ENCODE measurements at places on chromosomes 6 and 20.

- DNase-seq: no peak
These were observed 38.9 kb upstream of the NKX2-4 start for GRCh38 chr20:21436205-21436604.

DNA sequence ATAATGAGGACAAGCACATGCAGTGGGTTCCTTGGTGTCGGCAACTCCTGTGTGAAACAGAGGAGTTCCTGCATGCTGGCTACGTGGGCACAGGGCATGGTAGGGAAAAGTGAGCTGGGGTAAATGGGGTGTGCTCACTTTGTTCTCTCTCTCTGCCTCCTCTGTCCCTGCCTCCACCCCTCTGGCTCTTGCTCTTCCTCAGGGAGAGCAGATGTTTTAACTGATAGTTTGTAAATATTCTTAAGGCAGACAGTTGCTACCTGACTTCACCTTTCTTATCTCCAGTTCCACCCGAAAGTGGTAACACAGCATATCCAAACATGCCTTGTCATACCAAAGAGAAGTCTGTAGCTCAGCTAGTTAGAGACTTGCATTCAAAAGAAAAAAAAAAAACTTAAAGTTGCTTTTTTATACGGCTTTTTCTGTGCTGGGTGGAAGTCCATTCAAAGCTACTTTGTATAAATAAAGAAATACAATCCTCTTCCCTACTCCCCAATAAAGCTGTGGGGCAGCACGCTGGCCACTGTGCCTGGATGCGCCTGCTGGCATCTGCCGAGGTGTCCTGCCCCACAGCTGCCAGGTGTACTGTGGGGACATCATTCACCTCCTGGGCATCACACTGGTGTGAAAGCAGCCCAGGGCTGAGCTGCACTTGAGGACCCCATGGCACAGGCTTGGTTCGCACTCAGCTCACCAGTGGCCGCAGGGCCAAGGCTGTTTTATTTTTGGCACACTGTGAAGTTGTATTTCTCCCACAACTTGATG is 93.6 kb downstream of the FOXC1 start:
- no peak for DNase-seq

- no peak for DNase-seq
These were observed 22.1 kb upstream of the DSN1 start for GRCh38 chr20:36795691-36796090.

DNA sequence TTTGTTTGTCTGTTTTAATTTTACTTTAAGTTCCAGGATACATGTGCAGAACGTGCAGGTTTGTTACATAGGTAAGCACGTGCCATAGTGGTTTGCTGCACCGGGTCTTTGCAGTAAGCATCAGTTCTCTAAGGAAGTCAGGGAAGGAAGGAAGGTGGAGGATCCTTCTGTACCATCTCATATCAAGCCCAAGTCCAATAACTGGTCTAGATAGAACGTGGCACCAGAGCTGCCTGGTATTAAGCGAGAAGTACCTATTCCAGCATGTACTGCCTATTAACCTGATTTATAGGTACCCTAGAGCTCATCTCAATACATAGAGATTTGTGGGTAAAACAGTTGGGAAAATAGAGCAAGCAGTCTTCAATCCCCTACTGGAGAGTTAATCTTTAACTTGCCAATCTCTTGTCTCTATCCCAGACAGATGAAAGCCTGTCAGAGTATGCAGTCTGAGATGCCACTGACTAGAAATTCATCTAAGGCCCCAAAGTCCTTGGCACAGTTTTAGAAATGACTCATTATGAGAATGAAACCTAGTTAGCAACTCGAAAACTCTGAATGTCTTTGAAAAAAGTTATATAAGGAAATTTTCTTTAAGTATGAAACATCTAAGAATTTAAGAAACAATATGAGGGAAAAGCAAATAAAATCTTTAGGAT is 144.9 kb downstream of the TFAP2A start:
- no peak for DNase-seq

DNA sequence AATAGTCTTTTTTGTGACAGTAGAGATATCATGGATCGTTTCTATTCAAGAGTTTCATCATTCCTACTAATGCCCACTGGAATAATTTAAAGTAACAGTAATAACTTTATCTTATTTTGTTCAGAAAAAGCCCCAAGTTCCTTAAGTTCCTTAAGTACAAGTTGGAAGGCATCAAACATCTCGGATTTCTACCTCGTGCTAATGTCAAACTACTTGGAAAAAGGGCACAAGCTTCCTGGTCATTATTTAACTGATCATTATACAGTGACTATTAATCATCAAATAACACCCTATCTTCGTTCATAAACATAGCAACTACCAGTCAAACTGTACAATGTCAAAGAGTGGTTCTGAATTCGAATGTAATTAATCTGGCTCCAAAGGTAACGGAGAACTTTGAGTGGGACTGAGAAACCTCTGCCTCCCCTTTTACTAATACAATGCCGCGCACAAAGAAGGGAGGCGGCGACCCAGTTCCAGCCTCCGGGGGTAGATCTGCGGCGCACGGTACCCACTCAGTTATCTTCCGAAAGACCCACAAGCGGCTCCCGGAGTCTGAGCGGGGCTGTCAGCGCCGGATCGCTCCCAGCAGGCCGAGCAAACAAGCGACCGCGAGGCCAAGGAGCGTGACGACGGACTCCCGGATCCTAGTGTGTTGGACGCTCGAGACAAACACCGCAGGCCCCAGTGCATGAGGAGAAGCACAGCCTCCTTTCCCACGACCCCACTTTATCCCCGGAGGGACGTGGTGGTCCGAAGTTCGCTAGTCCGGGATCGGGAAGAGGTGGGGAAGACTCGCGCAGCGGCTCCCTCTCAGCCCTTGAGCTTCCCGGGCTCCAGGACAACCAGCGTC is 716 bp downstream of the SHPRH start:
- peak; percentile 22 for DNase-seq

DNA sequence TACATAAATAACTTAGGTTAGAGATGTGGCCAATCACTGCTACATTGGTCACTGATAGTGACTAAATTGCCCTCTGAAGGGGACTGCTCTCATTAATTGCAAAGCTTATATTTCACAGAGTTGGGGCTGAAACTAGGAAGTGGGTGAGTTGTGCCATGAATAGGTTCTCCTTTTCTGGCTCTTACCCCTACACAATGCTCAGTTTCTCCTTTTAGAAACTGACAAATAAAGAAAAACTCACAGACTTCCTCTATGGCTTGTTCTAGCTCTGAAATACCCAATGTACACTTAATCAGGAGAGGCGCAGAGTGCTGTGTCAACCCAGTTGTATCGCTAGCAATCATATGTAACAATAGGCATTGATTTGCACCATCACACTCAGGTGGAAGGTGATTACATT is 41.2 kb upstream of the PROKR2 start:
- no peak for DNase-seq

GRCh38 chr20:7977709-7978108 is 37.5 kb upstream of the HAO1 start:
- no peak for DNase-seq

DNA sequence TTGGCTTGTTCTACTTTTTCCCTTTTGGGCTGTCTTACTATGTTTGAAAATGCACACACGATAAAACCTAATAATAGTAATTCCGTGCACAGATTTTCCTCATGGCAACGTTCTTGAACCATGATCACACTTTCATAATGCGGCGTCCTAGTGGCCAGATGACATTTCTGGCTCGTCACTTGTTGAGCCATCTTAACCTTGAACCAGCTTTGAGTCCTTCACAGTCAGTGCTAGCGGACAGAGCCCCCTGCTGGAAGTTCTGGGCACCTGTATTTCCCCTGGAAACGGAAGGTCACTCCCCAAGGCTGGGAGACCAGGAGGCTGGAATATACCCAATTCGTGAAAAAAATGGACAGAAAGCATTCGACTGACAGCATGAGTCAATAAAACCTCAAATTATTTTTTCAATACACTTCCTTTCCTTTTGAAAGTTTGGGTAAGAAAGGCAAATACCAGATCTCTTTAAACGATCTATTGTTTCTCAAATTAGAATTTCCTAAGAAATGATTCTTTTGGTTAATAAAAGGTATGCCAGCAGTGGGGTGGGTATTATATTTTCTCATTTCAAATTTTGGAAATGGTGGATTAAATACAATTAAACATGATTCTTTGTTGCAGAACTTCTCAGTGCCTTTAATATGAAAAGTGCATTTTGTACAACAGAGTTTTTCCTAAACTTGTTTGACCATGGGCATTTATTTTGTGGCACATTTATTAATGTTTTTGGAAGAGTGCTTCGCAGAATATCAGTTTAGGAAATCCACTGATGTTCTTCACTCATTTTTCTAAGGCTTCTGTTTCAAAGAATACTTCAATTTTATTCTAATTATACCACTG is 542.3 kb downstream of the QKI start:
- DNase-seq: peak; percentile 33

- DNase-seq: peak; percentile 38
These were observed 413 bp downstream of the PTPRA start for GRCh38 chr20:2873747-2874041.

- DNase-seq: no peak
These were observed 111.2 kb downstream of the KCNQ5 start for GRCh38 chr6:72733045-72733444.

GRCh38 chr6:32558426-32559057 is 28.5 kb upstream of the HLA-DRB5 start:
- no peak for DNase-seq

GRCh38 chr20:6490849-6491248 is 276.6 kb upstream of the BMP2 start:
- DNase-seq: no peak

DNA sequence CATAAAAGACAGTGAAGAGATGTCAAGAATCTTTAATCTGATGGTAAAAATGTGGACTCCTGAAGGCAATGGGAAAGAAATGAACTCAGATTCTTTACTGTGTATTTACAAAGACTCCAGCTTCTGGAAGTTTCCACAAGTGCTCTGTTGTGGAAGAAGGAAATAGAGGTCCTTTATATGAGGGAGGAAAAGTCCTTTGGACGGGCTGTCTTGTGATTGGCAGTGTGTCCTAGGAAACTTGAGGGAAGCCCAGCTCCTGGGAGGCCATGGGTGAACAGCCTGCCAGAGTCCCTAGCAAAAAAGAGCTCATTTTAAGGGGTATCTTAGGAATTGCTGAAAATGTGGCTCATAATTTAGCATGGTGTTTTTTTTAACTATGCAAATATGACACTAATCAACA is 92.0 kb downstream of the RNASET2 start:
- no peak for DNase-seq

GRCh38 chr6:29651413-29652197 is 5.3 kb upstream of the MOG start:
- no peak for DNase-seq

- DNase-seq: no peak
These were observed 4.6 kb upstream of the ENPP1 start for GRCh38 chr6:131803007-131803769.

- no peak for DNase-seq
These were observed 67.2 kb downstream of the MAP3K4 start for GRCh38 chr6:161058741-161059140.

- no peak for DNase-seq
These were observed 12.3 kb downstream of the TGM2 start for GRCh38 chr20:38152621-38153221.

GRCh38 chr6:88544986-88545612 is 379.0 kb upstream of the CNR1 start:
- DNase-seq: no peak

GRCh38 chr6:19492636-19493405 is 344.3 kb upstream of the ID4 start:
- DNase-seq: no peak

DNA sequence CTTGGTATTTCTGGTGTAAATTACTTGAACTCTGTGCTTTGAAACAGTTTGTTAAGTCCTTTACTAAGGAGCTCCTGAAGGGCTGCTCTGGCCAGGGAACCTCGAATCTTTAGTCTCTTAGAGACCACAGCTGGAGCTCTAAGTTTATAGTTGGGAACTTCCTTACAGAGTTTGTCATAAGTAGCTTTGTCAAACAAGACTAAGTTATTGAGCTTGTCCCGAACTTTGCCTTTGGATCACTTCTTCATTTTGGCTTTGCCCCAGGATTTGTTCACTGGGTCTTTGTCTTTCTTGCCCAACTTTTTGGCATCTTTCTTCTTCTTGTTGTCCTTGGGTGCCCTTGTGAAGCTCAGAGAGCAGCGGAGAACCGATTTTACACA is 64.8 kb downstream of the FAM50B start:
- no peak for DNase-seq

DNA sequence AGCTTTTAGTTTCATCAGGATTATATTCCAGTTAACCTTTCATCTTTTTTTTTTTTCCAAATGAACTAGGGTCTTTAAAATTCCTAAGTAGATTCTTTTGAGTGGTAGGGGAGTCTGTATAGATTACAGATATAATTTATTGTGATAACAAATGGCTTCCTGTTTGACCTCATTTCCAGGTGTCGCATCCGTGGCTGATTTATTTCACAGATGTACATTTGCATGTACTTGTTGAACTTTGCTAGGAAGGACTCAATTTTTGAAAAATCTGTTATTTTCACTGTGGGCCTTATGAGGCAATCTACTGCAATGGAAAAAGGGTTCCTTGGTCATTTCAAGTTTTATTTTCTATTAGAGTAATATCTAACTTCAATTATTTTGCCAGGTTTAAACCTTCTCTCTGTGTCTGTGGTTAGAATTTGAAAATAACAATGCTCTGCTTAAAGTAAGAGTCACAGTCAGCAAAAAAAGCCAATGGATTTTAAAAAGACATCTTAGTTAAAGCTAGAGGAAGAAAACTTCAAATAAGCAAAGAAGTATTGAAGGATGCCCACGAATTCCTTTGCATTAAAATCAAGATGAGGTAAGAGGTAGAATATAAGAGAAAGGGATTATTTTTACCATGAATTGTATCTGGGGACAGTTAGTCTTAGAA is 57.9 kb downstream of the SAMD5 start:
- DNase-seq: no peak

DNA sequence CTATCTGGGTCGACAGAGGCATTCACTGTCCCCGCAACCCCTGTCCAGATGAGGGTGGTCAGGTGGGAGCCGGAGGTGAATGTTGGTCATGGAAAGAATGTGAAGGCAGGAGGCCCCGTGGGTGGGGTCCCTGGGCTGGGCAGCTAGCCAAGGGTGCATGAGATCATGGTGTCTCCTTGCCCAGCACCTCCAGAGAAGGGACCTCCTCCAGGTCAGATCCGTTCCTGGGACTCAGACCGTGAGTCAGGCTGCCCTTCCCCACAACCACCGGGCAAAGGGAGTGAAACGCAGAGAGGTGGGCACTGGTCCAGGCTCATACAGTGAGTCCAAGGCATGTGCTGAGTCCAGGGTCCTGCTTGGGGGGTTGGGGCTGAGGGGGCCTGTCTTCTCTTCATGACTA is 3.5 kb downstream of the FOXS1 start:
- no peak for DNase-seq

GRCh38 chr6:16058201-16058928 is 70.5 kb upstream of the MYLIP start:
- DNase-seq: no peak

DNA sequence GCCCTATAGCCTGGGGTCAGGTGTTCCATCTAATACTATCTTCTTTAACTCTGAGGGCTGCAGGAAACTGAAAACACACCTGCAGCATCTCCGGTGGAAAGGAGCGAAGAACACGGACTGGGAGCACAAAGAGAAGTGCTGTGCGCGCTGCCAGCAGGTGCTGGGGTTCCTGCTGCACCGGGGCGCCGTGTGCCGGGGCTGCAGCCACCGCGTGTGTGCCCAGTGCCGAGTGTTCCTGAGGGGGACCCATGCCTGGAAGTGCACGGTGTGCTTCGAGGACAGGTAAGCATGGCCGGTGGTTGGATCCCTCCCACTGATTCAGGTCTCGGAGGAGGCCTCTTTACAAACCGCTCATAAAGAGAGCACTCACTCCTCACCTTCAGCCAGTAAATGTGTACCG is 15.5 kb downstream of the SYTL3 start:
- no peak for DNase-seq

GRCh38 chr20:9616833-9617461 is 102.6 kb downstream of the LAMP5 start:
- no peak for DNase-seq

- DNase-seq: no peak
These were observed 16.3 kb downstream of the ZNF76 start for GRCh38 chr6:35275744-35276260.
